ENCODE measurements at places on chromosomes 4 and X.

DNA sequence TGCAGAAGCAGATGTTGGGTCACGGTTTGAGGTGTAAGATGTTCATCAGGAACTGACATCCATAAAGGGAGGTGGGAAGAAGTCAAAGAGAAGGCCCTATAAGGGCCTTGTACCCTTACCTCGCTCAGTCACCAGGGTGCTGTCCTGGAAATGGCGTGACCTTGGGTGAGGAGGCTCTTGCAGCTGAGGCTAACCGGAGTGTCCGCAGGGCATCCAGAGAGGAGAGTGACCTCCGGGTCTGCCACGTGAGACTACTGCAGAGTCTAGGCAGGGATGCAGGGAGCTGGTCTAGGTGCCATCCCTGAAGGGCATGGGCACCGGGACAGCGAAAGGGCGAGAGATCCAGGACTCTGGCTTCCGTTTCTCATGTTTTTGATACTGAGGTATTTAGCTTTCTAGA, 28.7 kb upstream of the IRAK1 start:
- DNase-seq: no peak

- DNase-seq: no peak
Observed at GRCh38 chrX:9650091-9650490, 115.6 kb downstream of the GPR143 start.

GRCh38 chrX:47176101-47176740, 17.4 kb upstream of the UBA1 start:
- no peak for DNase-seq

DNA sequence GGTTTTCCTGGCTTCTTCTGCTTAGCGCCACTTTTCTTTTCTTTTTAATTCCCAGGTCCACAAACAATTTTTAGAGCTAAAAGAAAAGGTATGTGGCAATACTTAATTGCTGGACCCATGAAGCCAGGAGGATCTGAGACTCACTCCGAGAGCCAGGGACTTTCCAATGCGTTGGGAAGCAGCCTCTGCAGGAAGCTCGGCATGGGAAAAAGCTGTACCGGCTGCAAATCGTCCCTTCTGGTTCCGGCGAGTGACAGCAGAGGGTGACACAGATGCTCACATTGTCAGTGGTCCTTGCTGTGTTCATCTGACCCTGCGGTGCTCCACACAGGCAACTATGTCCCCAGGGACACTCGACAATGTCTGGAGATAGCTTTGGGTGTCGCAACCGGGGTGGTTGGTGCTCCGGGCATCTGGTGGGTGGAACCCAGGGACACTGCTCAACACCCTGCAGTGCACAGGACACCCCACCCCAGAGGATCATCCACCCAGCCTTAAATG, 164.0 kb downstream of the PRKX start:
- no peak for DNase-seq

DNA sequence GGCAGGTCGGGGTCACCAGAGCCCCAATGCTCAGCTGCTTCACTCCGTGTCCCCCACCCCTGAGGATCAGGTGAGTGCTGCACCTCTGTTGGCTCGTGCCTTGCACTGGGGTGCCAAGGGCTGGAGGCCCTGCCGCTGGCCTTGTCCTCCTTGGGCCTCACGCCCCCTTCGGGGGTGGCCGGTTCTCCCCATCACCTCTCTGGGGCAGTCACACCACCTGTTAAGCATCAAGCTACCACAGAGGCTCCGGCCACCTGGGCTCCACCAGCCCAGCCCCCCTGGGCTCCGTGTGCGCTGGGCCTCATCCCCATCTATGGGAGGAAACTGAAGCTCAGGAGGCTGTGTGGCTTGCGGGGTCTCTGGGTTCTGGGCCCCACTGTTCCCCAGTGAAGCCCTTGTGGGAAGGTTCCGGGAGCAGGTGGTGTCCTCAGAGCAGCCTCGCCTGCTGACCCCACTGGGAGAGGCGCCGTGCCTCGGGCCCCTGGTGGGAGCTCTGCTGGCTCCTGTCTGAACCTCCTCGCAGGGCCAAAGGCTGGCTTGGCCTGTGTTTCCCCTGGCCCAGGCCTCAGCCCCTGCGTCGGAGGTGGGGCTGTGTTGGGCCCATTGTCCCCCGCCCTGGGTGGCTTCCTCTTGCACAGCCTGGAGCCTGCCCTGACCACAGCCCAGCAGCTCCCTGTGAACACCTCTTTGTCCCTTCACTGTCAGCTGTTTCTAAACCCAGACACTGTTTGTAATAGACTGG, 30.8 kb downstream of the DOK7 start:
- no peak for DNase-seq

DNA sequence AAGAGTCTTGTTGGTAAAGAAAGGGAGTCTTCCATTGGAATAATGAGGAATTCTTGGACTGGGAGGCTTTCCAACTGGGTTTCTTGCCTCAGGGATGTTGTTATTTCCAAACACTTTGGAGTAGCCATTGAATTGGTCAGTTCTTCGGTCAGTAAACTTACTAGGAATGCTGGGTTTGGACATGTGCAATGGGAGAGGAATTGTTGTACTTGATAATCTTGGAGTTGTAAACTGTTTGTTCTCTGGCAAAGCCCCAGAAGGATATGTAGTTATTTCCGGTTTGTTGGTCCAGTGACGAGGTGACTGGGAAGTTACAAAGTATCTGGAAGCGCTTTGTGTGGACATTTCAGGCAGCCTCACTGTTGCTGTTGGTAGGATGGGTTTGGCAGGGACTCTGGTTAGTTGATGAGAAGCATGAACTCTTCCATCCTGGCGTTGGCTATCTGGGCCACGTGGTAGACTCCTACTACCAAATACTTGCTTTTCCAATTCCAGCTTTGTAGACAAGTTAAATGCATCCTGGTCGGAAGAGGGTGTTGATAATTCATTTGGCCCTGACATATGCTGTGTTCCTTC, 25.9 kb downstream of the MXRA5 start:
- no peak for DNase-seq

DNA sequence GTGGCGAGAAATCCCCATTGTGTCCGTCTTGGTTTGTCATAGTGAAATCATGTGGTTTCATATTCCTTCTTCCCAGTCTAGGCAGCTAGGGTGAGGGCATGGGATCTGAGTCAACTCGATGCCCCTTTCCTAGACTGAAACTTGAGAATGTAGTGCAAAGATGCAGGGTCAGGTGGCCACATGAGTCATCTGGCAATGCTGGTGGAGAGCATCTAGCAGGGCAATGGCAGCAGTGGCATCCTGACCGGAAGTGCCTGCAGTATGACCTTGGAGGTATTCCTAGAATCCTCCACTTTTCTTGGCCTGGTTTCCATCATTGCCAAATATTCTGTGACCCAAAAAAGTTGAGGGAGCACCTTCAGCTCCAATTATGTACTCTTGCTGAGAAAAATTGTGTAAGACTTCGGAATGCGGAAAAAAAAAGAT, 39.1 kb upstream of the TMEM184C start:
- DNase-seq: no peak

- peak; percentile 71 for DNase-seq
Observed at GRCh38 chr4:40289366-40290188, 45.6 kb upstream of the CHRNA9 start.

DNA sequence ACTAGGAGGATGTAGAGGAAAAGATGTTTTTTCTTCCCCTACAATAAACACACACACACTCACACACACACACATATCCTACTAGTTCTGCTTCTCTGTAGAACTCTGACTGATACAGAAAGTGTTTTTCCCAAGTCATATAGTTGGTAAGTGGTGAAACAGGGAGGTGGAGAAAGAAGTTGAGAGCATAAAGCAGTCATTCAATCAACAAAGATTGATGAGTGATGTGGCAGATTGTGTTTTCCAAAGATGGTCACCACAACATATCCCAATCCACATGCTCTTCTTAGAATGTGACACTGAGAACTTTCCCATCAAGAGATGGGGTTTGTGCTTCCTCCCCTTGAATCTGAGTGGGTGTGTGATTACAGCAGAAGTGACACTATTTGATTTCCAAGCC, 123.4 kb upstream of the ATP6AP2 start:
- no peak for DNase-seq

DNA sequence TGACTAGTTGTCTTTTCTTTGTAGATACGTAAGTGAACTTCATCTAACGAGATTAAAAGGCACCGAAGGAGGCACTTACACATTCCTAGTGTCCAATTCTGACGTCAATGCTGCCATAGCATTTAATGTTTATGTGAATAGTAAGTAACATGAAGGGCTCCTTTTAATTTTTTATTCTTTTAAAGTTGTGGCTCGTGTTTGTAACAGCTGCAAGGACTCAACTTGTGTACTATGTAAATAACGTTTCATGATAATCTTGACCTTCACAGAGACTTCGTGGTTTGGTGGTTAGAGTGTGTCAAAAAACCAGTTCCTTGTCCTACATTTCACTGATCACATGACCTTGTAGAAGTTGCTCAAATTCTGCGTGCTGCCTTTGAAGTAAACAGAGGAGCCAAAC, 51.6 kb downstream of the KIT start:
- DNase-seq: no peak

- DNase-seq: no peak
Observed at GRCh38 chr4:9893329-9894108, 112.1 kb downstream of the DRD5 start.

GRCh38 chrX:137746289-137746688, 180.4 kb downstream of the ZIC3 start:
- DNase-seq: no peak

DNA sequence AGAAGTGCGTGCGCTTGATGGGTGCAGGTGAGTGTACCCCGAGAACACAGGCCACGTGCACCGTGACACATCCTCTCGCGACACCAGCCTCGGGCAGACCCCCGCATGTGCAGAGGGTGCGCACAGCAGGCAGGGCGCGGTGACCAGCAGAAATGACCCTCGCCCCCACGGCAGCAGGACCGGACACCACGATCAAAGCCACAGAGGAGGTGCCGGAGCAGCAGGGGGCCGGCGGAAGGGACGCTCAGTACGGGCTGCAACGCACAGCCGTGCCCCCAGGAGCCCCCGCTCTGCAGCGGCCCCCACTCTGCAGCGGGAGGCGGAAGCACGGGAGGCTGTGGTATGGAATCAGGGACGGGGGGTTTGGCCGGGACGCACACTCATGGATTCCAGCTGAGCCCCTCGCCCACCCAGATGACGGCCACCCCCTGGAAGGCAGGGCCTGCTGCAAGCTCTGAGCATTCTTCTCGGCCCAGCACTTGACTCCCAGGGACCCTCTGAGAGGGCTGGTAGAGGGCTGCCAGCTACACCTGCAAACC, 17.1 kb downstream of the PPP2R3B start:
- no peak for DNase-seq

DNA sequence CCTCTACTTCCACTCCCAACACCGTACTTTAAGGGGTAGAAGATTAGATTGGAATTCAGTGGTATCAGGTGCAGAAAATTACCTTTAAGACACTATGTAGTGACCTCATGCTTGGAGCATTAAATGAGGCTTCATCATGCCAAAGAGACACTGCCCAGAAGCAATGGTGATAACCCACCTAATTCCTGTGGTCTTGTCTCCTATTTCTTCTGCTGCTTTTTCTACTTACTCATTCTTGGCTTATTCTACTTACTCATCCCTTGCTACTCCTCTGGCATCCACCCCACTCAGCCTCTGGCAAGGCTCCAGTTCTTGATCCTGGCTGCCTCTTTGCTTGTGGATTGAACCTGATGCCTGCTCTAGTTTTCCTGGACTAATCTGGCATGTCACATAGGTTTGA, 62.3 kb upstream of the ADAMTS3 start:
- DNase-seq: no peak

DNA sequence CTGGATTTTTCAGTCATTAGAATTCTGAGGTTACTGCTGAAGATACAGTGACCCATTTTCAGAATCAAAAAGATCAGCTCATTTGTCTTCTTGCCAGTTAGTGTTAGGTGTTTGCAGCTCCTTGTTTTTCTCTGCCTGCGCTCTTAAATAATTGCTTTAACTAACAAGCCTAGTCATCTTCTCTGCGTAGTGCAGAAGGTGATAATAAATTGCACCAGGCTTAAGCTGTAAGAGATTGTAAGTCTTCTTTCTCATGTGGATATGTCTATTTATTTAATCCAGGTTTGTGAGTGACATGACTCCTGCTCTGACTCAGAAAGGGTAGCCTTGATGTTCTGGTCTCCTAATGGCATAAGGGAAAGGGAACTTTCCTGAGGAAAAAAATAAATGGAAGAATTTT, 167.2 kb downstream of the CEP135 start:
- no peak for DNase-seq

DNA sequence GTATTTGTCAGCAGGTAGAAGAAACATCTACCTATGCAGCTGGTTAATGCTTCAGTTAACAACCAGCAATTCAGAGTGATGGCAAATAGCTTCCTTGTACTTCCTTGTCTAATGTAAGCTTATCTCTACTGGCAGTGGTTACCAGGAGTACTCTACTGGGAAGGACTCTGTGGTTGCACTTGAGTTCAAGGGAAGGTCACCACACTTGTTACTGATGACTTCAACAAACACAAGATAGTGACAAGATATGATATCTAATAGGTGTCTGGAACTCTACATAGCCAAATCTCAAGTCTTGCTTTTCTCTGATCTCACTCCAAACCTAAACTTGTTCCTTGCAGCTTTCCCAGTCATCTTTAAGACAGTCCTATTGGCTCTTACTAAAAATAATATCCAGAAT, 1644.9 kb upstream of the TENM3 start:
- no peak for DNase-seq

DNA sequence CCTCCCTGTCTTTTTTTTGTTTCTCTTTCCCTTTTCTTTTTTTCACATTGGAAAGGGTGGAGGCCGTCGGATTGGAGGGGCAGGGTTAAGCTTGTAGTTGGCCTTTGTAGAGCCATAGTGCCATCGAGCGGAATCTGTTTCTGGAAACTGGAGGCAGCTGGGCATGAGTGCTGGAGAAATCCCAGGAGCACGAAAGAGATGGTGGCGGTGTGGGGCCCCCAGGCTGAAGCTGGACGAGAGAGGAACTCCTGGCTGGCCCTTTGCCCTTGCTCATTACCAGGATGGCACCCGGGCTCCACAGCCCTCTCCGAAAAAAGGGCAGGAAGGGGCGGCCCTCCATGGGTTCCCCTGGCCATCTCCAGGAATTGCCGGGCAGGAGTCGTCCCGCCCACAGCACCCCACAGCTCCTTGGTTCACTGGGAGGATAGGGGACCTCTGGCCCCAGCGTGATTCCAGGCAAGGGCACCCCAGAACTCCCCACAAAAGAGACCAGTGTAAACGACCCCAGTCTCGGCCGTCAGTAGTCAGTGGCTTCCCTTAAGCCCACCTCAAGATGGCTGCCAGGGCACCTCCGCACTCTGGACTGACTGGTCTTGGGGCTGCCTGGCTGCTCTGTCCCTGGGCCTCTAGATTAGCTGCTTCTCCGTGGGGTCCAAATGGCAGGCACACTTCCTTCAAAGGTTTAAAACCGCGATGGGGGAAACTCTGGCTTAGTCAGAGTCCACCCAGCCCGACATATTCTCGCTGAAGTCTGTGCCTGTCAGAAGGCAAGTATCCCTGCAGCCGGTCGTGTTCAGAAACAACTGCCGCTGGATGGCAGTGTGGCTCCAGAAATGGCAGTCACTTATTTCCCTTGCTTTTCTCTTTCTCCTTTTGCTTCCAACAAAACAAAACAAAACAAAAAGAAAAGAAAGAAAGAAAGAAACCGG, 74.1 kb downstream of the NBDY start:
- DNase-seq: no peak

GRCh38 chr4:85498068-85498733, 23.3 kb downstream of the ARHGAP24 start:
- DNase-seq: no peak

Data from bone marrow (tissue), 2 donors.